T-helper 2 cell treated with Interferon-gamma antibody and Interleukin-4, amounts not matched to agents 5 μg/mL and 100 μg/mL, for 36 hours (primary cell): ENCODE measurements at places on chromosomes 4 and X.
A peak's percentile ranks its signal among the peaks of the same experiment; 100 is the strongest.

DNA sequence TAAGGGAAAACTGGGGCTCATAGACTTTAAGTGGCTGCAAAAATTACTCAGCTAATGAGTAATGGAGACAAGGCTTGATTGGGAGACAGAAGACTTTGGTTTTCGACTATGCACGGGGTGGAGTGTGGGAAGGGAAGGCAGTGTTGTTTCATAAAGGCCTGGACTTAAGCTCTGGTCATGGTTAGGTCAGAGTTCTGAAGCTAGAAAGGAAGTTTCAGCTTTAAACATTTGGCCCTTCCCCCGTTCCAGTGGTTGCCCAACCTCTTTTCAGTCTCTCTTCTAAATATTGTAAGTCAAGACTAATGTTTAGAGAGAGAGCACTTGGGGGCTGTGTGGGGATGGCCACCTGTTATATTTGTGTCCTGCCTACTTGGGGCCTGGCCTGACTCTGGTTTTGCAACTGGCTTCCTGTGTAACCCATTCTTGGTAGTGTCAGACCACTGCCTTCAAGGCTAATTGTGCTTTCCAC lies 21.0 kb downstream of the MSN start:
- DNase-seq: no peak

DNA sequence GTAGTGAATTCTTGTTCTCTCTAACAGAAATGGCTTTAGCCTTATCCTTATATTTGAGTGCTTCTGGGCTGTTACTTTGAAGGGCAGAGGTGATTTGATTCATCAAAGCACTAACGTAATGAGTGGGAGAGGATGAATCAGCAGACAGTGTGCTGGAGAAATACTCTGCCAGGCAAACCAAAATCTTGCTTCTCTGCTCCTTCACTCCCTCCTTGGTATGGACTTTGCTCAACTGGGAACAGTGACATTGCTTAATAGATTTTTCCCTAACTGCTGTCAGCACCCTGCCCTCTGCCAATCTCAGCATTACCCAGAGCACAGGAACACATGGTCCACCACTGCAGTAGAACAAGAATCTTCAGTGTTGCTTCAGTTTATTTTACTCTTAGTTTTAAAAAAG lies 56.0 kb downstream of the PDLIM5 start:
- DNase-seq: no peak

DNA sequence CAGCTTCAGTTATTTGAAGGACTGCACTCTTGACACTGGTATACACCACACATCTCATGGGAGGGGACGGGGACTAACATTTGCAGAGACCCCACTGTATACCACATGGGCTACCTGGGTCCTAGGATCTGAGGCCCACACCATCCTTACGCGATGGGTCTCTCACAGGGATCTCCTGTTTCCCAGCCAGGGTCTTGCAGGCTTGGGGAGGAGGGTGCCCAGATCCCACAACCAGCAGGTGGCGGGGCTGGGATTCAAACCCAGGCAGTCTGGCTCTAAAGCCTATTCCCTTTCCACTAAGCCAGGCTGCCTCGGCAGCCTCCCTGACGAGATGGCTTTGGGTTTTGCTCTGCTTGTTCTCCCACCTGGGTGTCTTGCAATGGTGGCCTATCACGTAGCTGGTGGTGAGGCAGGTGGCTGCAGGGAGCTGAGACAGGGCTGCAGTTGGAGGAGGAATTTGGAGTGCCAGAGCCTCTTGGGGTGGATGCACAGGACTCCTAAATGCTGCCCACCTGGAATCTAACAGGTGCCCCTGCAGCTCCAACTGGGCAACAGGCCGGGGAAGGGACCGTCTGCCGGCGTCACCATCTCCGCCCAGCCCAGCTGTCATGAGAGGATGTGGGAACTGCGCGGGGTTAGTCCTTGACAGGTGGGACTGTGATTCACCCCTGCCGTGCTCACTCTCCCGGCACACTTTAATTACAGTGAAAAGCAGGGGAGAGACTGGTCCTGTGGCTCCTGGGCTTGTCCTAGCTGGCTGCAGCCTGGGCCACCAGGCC lies 110.7 kb downstream of the PSAPL1 start:
- DNase-seq: no peak

DNA sequence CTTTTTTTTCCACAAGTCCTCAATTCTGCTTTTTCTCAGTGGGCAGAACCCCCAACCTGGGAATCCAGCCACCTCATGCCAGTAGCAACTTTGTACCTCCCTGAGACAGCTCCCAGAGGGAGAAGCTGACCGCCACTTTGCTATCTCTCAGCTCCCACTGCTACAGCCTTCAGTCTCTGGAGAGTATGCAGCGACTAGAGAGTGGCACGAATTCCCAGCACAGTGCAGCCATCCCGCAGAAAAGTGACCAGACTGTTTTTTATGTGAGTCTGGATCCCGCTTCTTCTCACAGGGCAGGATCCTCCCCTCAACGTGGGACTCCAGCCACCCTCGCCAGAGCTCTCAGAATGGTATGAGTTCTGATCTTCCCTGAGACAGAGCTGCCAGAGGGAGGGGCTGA lies 1234.6 kb downstream of the FAM133A start:
- DNase-seq: no peak

GRCh38 chr4:13378973-13379759 lies 105.0 kb downstream of the RAB28 start:
- no peak for DNase-seq

- peak; percentile 24 for DNase-seq
Measured at GRCh38 chr4:148216866-148217814, 225.1 kb downstream of the NR3C2 start.

DNA sequence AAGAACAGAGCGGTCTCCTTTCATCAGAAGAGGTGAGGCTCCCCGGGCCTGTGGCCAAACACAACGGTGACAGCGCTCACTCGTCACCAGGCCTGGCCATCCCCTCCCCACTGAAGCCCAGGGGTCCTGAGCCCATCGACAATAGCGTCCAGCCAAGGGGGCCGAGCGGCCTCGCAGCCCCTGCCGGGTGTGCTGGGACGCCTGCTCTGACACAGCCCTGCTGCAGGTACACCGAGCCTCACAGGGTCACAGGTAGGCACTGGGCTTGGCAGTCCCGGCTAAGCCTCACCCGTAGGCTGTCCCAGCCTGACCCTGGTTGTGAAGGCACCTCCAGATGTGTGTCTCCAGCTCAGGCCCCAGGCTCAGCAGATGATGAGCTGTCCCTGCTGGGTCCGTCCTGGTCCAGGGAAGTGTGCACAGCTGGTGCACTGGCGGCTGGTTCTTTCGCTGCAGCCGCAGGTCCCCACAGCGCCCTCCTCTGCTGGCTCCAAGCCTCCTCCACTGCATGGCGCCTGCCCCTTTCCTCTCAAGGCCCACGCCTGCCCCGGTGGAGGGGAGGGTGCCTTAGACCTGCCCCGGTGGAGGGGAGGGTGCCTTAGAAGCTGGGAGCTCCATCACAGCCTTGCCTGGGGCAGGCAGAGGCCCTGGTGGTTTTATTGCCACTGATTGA lies 21.5 kb downstream of the UVSSA start:
- no peak for DNase-seq

DNA sequence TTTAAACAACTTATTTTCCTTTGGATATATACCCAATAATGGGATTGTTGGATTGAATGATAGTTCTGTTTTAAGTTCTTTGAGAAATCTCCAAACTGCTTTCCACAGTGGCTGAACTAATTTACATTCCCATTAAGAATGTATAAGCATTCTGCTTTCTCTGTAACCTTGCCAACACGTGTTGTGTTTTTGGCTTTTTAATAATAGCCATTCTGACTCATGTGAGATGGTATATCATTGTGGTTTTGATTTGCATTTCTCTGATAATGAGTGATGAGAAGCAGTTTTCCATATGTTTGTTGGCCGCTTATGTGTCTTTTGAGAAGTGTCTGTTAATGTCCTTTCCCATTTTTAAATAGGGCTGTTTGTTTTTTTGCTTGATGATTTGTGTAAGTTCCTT lies 155.6 kb upstream of the PITX2 start:
- no peak for DNase-seq
